ENCODE measurements at places on chromosomes 2 and 18. TPM values are rescaled to one million over a fixed set of nuclear protein-coding genes. Genes with fewer than 3 reads are reported as not detected.

DNA sequence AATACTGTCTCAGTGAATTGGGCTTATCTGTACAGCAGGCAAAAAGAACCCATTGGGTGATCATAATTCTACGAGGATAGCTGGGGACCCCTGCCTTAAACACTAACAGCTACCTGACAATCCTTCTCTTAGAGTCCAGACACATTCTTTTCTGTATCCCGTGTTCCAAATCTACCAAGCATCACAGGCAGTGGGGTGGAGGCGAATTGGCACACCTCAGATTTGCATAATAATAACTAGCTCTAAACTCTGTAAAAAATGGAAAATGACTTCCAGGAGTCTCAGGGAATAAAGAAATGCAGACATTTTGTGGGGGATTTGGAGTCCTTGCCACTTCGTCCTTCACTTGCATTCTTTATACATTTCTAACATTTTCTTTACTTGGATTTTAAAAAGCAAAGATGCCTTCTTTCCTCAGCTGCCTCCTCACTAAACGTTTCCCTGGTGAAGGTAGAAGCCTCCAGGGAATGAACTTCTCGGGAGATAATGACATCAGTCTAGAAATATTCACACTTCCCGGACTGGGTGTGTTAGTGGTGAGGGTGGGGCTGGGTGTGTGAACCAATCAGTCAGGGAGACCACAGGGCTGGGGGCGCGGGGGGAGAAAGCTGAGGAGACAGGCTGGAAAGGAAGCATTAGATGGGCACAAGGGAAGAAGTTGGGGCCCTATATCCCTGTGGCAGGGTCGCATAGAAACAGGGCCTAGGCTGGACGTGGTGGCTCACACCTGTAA, 59.1 kb upstream of the BOD1L2 start:
- DNase-seq = no peak

Gene VIL1
- not detected for total RNA-seq

Gene RPRM
- not detected for total RNA-seq

DNA sequence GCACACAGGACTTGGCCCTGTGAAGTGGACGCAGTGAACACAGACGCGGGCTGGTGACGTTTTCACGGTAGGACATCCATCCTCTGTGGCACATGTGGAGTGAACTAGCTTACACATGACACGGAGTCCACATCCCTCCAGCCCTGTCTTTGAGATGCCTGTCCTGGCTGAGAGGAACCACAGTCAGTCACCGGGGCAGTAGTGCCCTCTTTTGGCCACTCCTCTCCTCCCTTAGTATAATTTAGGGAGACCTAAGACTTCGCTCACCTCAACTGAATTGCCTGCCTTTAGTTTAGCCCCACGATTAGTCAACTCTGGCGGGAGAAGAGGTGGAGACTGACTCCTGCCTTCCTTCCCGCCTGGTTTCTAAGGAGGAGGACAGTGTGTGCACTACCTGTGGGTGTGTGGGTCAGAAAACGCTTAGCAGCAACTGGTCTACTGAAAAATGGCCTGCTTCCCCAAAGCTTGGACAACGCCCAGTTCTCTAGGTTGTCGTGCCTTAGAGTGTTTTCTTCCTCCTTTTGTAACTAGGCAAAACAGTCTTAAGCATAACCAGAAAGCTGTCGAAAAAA, 70.6 kb downstream of the MBP start:
- no peak for DNase-seq

DNA sequence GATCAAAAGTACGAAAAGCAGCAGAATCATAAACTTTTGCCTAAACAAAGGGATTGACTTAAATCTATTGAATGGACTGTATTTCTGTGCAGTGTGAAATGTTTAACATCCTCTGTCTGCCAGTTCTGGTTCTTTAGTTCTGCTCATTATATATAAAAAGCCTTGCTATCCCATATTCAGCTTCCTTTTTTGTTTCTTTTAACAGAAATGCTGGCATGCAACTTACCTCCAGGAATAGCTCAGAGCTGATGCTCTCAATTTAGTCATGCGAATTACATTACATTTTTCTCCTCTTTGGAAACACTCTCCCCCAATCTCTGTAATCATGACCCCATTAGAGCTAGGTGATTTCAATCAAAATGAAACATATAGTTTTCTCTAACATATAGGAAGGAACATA, 73.6 kb downstream of the SPHKAP start:
- DNase-seq = no peak

Gene AMER3
- total RNA-seq = not detected

Gene TGFBRAP1
- total RNA-seq = 32.7 TPM

Gene ACVR1C
- not detected for total RNA-seq

Gene LMAN2L
- total RNA-seq = 22.2 TPM

GRCh38 chr2:23112517-23112916, 272.5 kb upstream of the KLHL29 start:
- DNase-seq = no peak

Gene REG1B
- total RNA-seq = not detected

GRCh38 chr2:5190023-5190422, 502.2 kb upstream of the SOX11 start:
- DNase-seq = no peak

Gene CFAP210
- total RNA-seq = not detected

DNA sequence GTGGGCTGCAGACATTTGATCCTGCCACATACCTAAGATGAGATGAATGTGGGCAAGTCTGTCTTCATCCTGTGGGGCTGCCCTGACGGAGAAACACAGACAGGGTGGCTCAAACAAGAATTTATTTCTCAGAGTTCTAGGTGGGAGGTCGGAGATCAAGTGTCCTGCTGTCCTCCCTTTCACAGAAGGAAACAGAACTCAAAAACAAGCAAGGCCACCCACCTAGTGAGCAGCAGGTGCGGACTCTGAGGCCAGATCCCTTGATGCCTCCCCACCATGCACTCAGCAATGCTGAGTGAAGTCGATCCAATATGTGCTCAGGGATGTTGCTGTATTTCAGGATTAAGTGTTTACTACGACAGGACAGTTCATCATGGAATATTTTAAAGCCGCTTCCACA, 63.0 kb upstream of the SNTG2 start:
- no peak for DNase-seq

DNA sequence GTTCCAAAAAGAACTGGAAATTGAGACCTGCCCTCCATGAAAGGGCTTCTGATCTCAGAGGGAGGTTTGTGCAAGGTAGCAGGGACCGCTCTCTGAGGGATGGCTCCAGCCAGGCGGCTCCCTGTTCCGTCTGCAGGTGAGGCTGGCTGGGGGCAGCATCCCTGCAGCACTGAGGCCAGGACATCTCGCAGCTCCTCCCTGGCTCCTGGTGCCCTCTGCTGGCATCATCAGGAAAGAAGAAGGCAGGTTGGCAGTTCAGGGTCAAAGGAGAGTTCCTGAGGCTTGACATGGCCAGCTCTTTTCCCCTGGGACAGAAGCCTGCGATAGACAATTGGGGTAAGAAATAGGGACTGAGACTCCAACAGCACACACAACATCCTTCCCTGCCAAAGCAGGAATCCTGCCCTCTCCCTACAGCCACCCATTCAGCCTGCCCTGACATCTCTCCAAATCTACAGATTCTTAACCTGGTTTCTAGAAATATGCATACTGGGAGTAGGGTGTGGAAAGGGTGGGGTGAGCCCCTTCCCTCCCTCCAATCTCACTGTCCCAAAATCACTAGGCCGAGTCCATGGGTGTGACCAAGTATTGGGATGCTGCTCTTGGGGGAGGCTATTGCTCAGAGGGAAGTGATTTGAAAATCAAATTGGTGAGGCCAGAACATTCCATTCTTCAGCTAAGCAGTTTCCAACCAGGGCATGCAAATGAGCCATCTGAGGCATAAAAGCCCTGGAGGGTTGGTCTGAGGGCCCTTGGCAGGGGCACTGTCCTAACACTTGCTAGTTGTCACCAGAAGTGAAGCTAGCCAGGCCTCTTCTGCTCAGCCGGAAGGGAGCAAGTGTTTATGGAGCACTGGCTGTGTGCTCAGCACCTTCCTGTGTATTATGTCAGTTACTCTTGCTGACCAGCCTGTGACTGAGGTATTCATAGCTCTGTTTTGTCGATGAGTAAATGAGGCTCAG, 185.4 kb downstream of the TFCP2L1 start:
- no peak for DNase-seq

Data from lung microvascular endothelial cell (primary cell).